M059J (cell line): ENCODE measurements at places on chromosomes 4 and X. TPM values are rescaled to one million over a fixed set of nuclear protein-coding genes. Genes with fewer than 3 reads are reported as not detected.

DNA sequence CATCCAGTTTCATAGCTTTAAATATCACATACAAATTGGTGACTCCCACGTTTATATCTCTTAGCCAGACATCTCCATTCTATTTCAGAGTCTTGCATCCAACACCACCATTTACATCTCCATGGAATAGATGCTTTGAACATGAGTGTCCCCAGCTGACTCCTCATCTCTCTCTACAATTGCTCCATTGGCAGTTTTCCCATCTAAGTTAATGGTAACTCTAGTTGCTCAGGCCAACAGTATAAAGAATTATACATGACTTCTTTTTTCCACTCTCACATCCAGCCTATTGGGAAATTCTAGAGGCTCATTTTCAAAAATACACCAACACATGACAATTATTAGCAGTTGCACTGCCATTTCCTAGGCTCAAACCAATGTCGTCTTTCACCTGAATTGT, 388.2 kb downstream of the STIM2 start:
- DNase-seq: no peak

DNA sequence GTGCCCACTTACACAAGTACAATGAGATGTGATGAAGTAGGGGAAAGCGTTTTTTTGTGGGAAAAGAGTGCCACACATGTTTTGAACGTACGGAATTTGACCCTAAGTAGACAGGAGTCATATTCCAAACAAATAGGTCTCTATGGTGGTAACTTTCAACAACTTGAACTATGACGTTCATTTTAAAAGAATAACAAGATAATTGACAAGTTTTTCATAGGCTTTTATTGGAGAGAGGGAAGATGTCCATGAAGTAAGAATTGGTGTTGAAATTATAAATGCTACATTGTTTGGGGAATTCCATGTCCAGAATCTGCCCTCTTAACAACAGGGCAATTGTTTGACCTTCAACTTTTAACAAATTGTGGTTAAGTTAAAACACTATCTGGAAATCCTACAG, 126.5 kb downstream of the GASK1B start:
- no peak for DNase-seq

FGG gene
- total RNA-seq: not detected in 2 replicates

- DNase-seq: no peak
These were observed 276.9 kb upstream of the PCDH7 start for GRCh38 chr4:30443289-30443688.

GRCh38 chr4:113173126-113173792, 123.8 kb downstream of the ANK2 start:
- DNase-seq: no peak

- peak; percentile 94 for DNase-seq
These were observed 18.4 kb upstream of the ACE2 start for GRCh38 chrX:15619053-15619755.

GRCh38 chr4:140935254-140935653, 179.1 kb upstream of the TBC1D9 start:
- DNase-seq: peak; percentile 70

COL4A6 gene
- total RNA-seq: 0.47 and 0.94 TPM in 2 replicates

DNA sequence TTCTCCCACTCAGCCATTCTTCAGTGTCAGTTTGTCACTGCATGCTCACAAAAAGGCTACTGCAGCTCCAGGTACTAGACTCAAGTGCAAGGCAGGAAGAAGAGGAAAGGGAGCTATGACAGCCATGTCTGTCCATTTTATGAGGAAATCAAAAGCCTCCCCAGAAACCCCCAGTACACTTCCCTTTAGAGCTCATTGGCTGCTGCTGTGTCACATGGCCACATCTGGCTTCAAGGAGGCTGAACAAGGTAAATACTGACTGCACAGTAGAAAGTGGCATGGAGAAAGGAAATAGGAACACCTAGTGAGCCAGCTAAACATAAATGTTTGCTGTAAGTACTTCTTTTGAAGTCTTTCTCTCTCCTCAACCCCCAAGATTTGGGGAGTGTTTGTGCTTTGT, 67.2 kb upstream of the FRAS1 start:
- DNase-seq: no peak

DNA sequence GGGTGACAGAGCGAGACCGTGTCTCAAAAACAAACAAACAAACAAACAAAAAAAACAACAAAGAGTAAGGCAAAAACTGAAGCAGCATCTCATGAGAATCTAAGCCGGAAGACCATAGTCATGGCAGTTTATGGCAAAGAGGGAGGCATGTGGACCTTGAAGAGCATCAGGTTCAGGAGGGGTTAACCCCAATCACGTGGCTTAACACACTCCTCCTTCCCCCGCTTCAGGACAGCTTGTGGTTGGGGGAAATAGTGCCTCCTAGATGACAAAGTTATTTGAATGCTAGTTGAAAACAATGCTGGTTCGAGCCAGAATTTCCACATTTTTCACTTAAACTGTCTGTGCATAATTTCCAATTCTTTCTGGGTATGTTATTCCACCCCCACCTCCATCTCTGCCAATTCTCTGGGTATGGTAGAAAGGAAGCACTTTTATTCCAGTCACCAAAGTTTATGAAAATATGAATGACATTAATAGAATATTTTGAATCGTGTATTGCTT, 11.7 kb upstream of the MAP7D3 start:
- no peak for DNase-seq

DNA sequence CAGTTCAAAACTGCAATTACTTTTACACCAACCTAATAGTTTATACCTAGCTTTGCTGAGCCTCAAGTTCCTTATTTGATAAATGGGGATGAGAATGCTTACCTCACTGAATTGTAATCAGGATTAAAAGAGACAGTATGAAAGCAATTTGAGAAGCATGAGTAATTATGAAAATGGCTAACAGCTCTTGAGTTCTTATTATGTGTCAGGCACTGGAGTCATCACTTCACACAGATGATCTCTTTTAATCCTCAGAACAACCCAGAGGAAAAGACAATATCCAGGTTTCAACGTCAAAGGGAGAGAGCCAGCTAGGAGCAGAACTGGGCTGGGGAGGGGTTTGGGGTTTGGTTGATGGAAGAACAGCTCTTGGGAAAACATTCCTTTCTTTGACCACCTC, 221.0 kb upstream of the NWD2 start:
- DNase-seq: no peak

- DNase-seq: peak; percentile 35
These were observed 45.0 kb downstream of the TET2 start for GRCh38 chr4:105191621-105192210.

- DNase-seq: peak; percentile 13
These were observed 348.5 kb downstream of the MID1IP1 start for GRCh38 chrX:39149761-39150160.

DNA sequence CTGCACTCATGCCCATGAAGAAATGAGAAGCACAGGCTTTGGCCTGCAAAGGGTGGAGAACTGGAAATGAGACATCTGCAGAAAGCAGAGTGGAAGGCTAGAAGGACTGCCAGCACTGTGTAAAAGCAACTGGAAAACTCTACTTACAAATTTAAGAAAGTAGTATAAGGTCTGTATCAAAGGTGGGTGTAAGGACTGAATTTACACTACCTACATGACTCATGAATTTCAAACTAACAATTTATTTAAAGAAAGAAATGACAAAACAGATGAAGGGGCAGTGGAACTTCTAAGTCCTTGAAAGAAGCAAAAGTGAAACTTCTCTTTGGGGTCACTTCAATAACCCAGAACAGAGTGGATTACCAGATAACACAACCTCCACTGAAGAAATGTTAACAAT, 71.2 kb downstream of the SLC10A7 start:
- DNase-seq: peak; percentile 9

PWWP3B gene
- total RNA-seq: not detected in 2 replicates

DNA sequence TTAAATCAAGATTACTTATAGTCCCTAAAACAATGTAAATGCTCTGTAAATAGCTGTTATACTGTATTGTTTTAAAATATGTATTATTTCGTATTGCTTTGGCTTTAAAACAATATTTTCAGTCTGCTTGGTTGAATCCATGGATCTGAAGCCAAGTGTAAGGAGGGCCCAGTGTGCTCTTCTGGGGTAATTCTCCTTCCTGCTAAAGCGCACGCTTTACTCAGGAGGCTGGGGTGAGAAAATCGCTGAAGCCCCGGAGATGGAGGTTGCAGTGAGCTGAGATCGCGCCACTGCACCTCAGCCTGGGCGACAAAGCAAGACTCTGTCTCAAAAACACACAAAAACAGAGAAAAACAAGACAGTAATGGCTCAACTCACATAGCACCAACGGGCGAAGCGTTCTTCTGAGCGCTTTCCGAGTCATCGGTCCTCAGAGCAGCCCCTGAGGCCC, 391 bp upstream of the IDUA start:
- DNase-seq: no peak

DNA sequence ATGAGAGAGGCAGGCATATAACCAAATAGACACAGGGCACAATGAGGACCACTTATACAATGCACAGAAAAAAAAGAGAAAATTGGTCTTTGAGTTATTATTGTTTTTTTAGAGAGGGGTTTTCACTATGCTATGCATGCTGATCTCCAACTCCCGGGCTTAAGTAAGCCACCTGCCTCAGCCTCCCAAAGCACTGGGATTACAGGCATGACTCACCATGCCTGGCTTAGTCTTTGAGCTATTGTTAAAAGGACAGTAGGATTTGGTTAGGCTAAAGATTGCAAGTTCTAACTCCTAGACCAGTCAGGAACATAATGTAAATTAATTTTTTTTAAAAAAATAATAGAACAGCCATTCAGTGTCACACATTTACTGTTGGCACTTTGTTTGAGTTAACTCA, 340.1 kb downstream of the GPAT3 start:
- peak; percentile 43 for DNase-seq

DNA sequence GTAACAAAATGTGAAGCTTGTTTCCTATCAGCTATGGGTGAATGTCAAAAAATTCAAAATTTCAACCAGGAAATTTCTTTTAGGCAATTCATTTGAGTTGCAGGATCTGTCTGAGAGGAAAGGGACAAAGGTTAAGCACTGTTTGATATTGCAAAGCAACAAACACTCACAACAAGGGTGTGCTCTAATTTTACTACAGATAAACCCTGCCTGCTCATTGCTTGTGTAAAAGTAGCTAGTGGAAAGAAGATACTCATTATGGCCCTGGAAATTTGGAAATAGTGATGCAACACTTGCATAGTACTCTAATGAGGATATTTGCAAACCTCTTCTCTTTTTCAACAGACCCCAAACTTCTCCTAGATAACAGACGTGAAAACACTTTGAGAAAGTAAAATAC, 27.1 kb downstream of the FAM47E start:
- DNase-seq: no peak

GCNA gene
- total RNA-seq: 0.20 and 1.0 TPM in 2 replicates

RFC1 gene
- total RNA-seq: 38.3 and 72.9 TPM in 2 replicates

GRCh38 chr4:110636171-110636679, 13.3 kb upstream of the PITX2 start:
- DNase-seq: peak; percentile 53

DNA sequence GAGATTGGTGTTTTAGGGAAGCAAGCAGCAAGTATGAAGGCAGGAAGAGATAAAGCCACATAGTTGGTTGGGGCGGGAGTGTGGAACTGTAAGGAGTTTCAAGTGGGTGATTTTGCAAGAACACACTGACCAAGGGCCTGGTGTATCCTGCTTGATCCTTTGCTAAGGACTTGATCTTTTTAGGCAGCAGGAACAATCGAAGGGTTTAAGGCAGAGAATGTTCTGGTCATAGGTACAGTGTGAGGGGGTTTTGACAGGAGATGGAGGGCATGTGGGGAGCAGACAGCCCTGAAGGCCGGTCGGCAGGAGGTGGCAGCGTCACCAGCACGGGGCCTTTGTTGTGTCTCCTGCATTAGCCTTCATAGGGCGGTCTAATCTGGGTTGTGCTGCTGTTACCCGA, 54.7 kb downstream of the FAM193A start:
- no peak for DNase-seq

DNA sequence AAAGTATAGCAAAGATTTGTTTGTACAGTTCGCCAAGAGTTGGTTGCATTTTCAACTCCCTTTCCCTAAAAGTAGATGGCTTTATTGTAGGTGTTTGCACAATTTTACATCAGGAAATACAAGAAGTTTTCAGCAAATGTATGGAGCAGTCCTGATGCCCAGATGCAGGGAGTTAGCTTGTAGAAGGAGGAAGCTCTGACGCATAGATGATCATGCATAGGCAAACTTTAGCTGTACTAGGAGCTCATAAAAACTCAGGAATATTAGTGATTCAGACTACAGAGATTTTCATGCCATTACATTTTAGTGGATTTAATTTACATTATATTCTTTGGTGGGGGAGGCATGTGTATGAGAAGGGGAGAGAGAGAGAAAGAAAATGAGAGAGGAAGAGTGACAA, 62.9 kb downstream of the TMPRSS11D start:
- DNase-seq: no peak

MAGEC3 gene
- total RNA-seq: 0.57 and 0.76 TPM in 2 replicates

GRCh38 chrX:40318076-40318475, 220.3 kb upstream of the BCOR start:
- DNase-seq: no peak

SPACA5 gene
- total RNA-seq: not detected in 2 replicates
